ENCODE measurements at places on chromosomes 4 and X.

DNA sequence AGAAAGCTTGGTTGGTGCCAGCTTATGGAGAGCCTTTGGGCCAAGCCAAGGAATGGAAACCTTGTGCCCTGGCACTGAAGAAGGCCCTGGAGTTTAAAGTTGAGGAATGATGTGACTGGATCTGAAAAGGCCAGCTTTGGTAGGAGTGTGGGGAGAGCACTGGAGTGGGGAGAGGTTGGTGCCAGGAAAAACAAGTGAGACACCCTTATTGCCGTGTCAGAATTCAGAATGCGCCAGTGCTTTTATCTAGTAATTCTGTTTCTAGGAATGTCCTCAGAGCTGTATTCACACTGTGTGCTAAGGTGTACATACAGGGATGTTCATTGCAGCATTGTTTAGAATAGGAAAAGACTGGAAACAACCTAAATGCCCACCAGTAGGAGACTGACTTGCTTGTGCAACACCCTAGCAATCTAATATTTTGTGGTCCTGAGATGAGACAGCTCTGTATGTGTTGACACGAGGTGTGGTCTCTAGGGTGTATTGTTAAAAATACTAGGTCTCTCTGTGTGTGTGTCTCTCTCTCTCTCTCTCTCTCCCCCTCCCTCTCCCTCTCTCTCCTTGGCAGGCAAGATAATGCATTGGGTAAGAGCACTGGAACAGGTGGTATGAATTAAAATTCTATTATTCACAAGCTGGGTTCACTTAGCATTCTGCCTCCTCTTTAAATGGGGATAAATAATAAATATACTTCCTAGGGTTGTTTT, 107.8 kb downstream of the GATB start:
- no peak for DNase-seq

DNA sequence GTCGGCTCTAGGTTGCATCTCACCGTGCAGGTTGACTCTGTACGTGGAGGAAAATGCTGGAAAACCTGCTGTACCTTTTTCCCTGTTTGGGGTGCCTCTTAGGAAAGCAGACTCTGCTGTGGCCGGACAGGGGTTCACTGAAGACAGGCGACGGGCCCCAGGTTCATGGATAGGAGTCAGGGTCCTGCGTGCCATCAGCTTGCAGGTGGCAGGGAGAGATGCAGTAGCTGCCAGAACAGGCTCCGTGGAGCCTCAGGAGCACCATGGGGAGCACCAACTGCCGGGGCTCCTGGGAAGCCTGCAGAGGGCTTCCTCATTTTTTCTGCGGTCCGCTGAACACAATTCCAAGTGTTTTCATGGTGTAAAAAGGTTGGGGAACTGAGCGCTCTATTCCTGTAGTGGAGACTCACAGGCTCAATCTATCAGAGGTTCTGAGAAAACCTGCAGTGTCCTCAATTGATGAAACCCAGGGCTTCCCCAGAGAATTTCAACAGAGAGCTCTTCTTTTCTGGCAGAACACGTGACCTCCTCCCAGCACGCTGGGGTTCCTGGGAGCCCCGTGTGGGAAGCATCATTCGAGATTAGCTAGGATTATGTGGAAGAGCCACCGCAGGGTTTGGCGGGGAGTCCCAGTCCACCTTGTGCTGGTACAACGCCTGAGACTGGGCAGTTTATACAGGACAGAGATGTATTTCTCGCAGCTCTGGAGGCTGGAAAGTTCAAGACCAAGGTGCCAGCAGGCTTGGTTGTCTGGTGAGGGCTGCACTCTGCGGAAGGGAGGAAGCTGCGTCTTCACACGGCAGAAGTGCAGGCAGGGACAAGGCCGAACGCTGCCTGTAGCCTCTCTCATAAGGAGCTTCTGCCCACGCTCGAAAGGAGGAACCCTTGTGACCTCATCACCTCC, 1.6 kb downstream of the HTRA3 start:
- DNase-seq = no peak

- DNase-seq = no peak
Measured at GRCh38 chr4:107809210-107809609, 15.5 kb upstream of the SGMS2 start.

DNA sequence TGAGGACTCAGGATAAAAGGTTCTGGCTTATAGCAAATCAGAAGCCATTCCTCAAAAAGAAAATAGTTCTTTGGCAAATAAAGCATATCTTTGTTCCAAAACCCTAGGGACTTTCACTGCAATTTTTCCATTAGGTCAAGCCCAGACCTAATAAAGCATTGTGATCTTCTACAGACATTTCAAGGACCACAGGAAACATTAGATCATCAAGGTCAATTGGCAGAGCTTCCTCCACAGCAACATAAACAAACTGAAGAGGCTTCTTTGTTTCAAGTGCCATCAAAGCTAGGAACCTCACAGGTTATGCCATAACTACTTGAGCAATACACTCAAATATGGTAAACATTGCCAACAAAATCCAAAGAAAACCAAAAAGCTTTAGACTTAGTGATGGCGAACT, 144.9 kb downstream of the ANXA5 start:
- DNase-seq = no peak

- DNase-seq = no peak
Measured at GRCh38 chrX:153386097-153386496, 15.1 kb downstream of the PNMA6E start.

- no peak for DNase-seq
Measured at GRCh38 chr4:56648021-56648823, 32.9 kb downstream of the HOPX start.
